ENCODE measurements at places on chromosomes 3 and 15.

DNA sequence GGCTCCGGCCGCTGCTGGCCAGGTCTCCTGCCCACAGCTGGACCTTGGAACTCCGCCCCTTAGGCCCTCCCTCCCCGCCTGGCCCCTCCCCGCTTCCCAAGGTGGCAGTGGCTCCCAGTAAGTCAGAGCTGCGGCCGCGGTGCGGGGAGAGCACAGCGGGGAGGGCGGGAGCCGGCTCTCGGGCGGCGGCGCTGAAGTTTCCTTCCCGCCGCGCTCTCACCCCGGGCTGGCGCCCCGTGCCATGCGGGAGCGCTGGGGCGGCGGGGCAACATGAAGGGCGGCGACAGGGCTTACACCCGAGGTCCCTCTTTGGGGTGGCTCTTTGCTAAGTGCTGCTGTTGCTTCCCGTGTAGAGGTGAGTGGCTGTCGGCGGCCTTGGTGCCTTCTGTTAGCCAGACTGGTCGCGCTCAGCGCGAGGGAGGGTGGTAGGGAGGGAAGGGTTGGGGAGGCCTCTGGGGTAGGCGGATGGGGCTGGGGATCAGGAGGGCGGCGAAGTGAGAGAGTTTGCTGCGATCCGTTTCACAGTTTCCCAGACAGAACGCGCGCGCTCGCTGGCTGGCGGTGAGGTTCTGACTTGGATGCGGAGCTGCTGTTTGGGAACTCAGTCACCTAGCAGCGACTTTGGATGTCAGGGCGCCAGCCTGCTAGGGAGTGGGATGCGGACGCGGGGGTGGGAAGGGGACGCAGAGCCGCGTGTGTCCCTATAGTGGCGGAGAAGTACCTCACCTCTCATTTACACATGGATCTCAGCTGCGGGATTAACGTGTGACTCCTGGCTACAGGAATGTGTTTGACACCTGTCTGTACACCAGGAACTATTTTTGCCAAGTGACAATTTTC, 145.5 kb upstream of the UMPS start:
- DNase-seq, result peak; percentile 74

- no peak for DNase-seq
Measured at GRCh38 chr3:161142486-161142885, 37.3 kb upstream of the B3GALNT1 start.

DNA sequence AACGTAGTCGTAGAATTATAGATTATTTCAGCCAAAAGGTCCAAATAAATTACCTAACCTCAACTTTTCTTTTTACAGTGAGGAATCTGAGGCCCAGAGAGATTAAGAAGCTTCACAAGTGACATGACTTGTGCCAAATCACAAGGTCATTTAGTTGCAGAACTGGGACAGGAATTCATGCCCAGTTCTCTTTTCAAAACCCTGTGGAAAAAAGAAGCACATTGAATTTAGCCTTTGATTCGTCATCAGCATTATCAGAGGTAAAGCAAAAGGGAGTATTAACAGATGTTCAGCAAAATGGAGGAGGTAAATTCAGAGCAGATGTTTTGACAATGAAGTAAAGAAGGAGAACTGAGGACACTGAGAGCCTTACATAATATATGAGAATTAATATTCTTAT, 4.5 kb downstream of the SERPINI2 start:
- no peak for DNase-seq

GRCh38 chr15:74400915-74401757, 32.6 kb downstream of the SEMA7A start:
- DNase-seq, result no peak

DNA sequence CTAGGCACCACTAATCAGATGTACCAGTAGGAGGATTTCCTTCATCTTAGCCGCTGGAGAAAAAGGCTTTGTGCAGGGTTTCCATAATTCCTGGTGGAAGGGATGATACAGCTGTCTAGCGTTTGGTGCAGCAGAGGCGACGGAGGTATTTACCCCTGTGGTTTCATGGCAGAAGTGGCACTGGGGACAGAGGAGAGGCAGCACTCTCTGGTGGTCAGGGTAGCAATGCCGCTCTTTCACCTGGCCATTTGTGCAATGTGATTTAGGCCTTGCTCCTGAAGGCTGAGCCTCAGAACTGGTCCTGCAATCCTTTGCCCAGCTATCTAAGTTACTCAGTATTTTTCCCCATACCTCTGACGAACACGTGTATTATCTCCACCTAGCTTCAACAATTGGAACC, 47.1 kb upstream of the BNIP2 start:
- DNase-seq, result no peak

DNA sequence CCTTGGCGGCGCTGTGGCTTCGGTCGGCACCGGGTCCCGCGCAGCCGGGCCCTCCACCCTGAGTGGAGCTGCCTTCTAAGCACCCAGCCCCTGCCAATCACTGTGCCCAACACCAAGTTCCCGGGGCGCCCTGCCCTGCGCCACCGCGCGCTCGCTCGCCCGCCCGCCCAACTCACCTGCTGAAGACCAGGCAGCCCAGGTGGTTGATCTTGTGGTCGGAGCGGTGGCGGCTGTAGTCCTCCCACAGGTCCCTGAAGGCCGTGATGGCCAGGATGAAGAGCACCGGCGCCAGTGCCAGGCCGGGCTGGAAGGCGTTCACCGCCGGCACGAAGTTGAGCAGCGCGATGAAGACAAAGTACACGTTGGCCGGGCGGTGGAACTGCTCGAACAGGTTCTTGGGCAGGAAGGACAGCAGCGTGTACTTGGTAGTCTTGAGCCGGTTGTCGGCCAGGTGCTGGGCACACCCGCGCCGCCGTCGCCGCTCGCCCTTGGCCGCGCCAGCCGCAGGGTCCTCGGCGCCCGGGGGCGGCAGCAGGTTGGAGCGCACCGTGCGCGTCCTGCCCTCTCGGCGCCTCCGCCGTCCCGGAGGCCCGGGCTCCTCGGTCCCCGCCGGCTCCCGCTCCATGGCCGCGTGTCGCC, 536 bp downstream of the ATP10A start:
- no peak for DNase-seq

- DNase-seq, result no peak
Measured at GRCh38 chr3:138331143-138331894, 1.7 kb upstream of the NME9 start.

DNA sequence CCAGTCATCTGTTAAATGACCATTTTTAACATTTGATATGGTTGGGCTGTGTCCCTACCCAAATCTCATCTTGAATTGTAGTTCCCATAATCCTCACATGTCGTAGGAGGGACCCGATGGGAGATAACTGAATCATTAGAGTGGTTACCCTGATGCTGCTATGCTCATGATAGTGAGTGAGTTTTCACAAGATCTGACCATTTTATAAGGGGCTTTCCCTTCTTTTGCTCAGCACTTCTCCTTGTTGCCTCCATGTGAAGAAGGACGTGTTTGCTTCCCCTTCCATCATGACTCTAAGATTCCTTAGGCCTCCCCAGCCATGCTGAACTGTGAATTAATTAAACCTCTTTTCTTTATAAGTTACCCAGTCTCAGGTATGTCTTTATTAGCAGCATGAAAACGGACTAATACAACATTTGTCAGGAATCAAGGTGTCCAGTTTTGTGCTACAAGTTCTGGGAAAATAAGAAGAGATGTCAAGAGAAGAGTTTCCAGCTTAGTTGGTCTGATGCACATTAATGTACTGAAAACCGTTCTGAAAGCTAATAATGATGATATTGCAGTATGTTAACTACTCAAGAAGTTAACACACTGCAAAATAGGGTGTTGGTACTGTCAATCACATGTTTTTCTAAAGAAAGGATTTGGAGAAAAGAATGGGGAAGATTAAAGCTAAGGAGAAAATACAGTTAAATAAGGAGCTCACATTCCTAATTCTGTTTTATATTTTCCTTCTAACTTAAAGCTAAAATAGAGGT, 67.9 kb downstream of the ATP8B4 start:
- no peak for DNase-seq

DNA sequence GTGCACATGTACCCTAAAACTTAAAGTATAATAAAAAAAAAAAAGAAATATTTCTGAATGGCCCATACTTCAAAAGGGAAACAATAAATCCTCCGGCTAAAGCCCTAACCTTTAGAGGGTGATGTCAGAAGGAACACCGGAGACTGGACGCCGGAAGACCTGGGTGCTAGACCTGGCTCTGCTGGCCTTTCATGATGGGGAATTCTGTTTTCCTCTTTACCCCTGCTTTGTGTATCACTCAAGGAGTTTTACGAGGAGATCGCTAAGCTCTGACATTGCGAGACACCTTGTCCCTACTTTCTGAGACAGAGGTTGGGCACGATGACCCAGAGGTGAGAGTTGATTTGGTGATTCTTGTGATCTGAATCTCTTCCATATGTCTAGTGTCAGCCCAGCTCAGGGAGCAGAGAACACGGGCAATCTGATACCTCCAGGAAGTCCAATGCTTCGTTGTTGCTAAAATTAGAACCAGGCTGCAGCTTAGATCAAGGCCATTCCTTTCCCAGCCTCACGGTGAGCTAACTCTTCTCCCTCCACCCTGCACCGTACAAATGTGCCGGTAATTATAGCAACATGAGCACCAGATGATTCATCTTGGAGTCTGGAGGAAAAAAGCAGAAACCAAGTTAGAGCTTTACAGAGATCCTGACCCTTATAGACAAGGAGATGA, 42.0 kb upstream of the CFAP161 start:
- DNase-seq, result no peak

DNA sequence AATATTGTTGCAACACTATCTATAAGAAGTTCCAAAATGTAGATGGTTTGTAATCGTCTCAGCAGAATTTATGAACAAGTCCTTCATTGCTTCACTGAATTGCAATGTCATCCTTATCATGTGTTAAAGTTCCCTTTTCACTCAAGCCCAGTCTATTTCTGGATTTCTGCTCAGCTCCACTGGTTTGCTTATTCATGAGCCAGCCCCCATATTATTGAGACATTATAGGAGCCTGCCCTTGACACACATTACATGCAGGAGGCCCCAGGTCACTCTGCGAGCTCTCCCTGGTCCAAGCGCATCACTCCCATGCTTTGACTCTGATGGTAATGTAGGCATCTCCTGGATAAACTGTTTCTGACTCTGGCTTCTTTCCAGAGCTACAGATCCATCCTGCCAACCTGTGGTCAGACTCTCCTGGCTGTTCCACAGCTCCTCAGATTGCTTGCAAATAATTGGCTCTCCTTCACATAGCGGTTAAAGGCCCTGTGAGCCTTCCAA, 56.9 kb downstream of the ABTB1 start:
- no peak for DNase-seq

- DNase-seq, result peak; percentile 71
Measured at GRCh38 chr3:38131621-38132369, 5.1 kb downstream of the ACAA1 start.

DNA sequence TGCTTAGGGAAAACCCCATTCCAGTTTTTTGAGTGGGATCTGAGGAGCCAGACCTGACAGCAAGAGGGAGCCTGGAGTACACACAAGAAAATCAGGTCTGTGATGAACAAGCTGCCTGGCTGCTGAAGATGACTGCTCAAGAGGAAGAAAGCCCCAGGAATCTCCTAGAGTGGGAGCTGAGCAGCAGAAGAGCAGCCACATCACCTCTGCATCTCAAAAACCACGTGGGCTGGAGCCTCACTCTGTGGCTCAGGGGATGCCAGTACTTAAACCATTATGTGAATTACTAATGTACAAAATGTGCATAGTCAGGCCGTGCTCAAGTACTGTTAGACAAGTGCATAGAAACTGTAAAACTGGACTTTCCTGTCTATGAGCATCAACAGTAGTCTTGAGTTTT, 52.4 kb downstream of the SLC9A9 start:
- DNase-seq, result no peak

- DNase-seq, result no peak
Measured at GRCh38 chr3:43632269-43632733, 10.5 kb upstream of the ANO10 start.

GRCh38 chr3:160464321-160464720, 14.7 kb upstream of the TRIM59 start:
- no peak for DNase-seq

- DNase-seq, result no peak
Measured at GRCh38 chr15:85956532-85957275, 123.0 kb upstream of the AGBL1 start.

GRCh38 chr3:25000971-25001591, 427.0 kb upstream of the RARB start:
- DNase-seq, result no peak

- no peak for DNase-seq
Measured at GRCh38 chr3:168416446-168416845, 320.7 kb upstream of the GOLIM4 start.

GRCh38 chr3:48573973-48574585, 10.5 kb upstream of the UCN2 start:
- DNase-seq, result no peak

GRCh38 chr3:88725440-88726165, 381.8 kb upstream of the EPHA3 start:
- DNase-seq, result no peak

DNA sequence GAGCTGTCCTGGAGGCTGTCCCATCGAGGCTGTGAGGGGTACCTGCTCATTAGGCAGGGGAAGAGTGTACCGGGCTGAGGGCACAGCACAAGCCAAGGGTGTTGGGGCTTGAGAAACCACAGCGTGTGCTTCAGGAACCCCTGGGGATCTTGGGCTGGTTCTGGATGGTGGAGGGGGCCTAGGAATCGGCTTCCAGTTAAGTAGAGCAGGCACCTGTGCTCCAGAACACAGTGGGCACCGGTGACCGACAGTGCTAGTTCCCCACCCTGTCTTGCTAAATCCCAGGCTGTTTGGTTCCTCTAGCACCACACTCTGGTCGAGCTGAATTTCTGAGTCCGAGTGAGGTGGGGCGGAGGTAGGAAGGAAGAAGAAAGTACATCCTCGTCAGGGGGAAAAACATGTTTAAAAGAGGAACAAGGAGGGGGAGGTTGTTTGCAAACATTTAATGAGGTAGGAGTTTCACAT, 29.1 kb downstream of the SLC6A6 start:
- no peak for DNase-seq

DNA sequence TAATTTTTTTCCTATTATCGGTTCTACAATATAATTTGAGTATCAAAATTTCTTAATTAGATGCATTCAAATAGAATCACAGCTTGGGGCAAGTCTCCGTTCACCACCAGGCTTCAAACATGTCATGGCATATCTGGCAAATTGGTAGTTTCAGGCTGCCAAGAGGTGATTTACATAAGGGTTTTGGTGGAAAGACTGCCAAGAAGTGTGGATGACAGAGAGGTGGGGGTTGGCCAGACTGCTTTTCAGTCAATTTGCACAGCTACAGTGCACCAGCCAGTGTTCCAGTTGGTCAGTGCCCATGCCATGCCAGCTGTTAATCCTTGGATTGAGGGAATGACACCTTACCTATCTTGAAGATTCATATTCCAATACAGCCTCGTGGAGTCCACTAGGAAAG, 8.4 kb upstream of the GSK3B start:
- no peak for DNase-seq

All from 8988T (cell line).